AG10803 (cell line): ENCODE measurements at places on chromosomes 7 and 10.

DNA sequence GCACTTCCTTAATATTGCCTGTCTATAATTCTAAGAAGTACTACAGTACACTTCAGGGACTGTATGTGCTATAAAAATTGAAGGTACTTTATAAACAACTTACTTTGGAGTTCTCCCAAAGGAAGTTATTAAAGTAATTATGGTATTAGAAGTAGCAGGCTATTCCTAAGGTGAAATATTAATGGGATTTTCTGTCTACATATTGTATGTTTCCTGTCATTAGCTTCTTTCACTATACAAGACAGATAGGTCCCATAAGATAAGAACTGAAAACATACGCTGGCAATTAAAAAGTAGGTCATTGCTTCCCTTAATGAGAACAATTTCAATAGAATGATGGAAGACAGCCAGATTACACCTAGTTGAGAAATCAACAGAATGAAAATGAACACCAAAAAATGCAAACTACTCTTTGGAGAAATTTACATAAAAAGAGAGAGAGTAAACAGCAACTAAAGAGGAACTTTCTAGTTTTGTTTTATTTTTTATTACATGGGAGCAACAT is 147.0 kb downstream of the HBP1 start:
- DNase-seq = no peak

GRCh38 chr10:27620430-27621397 is 116.6 kb downstream of the RAB18 start:
- peak; percentile 100 for DNase-seq

DNA sequence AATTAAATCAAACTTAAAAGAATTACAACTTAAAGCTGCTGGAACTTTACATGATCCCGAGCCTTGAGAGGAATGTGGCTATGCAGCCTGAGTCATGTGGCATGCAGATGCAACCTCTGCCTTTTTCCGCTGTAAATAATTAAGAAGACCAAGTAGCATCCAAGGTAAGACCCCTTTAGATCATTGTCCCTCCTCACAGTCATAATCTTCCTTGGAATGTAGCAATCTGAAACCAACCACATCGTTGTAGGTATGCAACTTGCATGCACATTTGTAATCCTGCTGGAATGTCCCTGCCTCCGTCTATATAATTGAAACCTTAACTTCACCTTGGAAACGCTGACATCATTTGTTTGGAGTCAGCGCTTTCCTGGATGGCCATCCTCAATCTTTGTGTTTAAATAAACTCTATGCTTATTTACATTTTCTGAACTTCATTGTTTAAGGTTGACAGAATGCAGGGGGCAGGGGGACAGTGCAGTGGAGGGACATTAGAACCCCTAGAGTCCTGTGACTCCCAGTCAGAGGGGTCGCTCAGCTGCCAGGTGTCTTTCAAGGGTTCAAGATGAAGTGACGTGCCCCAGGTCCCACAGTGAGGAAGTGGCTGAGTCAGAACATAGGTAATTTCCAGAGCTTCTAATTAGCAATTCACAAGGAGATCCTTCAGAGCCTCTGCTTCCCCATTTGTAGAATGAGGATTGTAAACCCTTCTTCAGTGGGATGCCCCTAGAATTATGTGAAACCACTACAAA is 110.7 kb downstream of the RALA start:
- peak; percentile 93 for DNase-seq

DNA sequence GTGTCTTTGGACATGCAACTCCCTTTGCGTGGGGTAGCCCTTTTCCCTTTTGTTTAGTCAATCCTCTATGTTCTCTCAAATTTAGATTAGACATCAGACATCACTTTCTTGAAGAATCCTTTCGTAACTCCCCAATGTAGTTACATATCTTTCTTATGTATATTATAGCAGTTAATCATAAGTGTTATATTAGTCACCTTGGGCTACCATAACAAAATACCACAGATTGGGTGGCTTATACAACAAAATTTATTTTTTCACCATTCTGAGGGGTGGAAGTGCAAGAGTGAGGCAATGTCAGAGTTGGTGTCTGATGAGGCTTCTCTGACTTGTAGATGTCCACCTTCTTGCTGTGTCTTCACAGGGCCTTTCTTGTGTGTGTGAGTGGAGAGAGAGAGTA is 105.7 kb downstream of the PHTF2 start:
- DNase-seq = peak; percentile 11

DNA sequence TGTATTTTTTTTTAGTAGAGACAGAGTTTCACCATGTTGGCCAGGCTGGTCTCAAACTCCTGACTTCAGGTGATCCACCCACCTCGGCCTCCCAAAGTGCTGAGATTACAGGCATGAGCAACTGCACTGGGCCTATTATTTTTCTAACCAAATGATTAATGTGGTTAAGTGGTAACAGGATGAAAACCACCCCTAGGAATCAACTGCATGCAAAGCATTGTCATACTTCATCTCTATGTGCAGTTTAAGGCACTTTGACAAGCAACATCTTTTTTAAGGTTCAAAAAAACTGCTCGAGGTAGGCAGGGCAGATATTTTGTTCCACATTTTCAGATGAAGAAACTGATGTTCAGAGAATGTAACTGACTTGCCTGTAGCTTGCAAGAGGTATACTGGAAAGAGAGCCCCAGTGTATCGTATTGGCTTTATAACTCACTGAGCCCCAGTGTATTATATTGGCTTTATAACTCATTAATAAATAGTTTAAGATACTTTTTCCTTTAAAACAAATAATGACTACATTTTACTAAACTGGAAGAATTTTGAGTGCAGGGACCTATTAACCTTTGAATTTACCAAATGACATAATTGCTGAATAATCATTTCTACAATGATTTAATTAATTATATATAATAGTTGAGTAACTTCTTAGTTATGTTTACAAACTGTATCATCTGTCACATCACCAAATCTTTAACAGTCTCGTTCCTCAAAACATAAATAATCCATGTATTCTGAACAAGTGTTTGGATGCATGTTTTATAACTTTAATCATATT is 38.1 kb downstream of the RTKN2 start:
- DNase-seq = peak; percentile 34

GRCh38 chr7:20474249-20474648 is 141.2 kb upstream of the ABCB5 start:
- no peak for DNase-seq

DNA sequence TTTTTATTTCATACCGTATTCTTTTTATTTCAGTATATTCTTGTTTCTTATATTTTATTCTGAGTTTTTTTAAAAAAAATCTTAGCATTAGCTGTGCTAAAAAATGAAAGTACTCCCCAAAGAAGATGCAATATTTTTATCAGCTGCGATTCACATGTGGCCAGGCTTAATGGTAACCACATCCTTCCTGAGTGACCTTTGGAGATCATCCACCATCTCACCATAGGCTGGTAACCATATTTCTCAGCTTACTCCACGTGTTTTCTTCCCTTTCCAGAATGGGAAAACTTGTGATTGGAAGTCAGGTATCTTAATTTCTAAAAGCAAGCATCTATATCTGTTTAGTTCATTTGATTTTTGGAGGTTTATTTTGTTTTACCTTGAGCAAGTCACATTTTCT is 18.8 kb upstream of the LIPM start:
- peak; percentile 29 for DNase-seq

GRCh38 chr10:123755061-123755460 is 88.9 kb downstream of the GPR26 start:
- DNase-seq = no peak

DNA sequence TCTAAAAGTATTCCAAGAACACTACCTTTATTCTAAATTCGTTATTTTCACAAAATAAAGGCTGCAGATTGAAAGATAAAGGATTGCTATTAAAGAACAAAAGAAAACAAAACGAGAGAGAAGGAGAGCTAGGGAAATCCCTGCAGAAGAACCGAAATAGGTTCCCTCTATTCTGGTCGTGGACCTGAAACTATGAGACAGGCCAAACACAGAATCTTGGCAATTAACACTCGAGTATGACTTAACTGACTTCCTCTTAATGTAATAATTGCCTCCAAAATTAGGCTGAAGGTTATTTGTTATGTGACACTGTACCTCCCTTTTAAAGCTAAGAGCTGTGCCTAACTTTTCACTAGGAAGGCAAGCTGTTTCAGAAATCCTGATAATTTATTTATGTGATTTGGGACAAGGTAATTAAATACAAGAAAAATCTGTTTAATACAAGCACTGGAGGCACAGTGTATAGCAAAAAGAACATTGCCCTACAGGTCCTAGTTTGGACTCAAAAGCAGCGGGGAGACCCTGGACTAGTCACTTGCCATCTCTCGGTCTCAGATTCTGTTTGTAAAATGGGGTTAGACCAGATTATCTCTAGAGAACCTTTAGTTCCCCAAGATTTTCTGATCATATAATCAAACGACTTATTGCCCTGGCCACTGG is 11.6 kb downstream of the NAMPT start:
- no peak for DNase-seq

GRCh38 chr7:156234666-156235494 is 405.7 kb upstream of the RNF32 start:
- no peak for DNase-seq
